ENCODE measurements at places on chromosomes 6 and 20.

DNA sequence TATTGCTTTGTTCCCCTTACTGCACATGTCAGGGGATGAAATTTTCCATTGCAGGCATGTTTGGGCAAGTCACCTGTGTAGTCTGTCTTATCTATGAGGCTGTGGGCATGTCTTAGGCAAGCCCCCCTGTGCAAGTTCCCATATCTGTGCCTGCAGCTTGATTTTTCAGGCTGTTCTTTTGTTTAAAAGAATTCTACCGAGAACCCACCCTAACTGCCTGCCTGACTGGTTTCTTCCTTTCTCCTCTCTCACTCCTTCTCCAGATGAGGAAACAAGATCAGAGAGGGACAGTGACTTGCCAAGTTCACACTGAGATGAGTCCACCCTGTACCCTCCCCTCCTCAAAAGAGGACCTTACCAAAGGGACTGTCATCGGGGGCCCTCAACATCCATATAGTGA is 11.0 kb downstream of the TREML2 start:
- no peak for DNase-seq

DNA sequence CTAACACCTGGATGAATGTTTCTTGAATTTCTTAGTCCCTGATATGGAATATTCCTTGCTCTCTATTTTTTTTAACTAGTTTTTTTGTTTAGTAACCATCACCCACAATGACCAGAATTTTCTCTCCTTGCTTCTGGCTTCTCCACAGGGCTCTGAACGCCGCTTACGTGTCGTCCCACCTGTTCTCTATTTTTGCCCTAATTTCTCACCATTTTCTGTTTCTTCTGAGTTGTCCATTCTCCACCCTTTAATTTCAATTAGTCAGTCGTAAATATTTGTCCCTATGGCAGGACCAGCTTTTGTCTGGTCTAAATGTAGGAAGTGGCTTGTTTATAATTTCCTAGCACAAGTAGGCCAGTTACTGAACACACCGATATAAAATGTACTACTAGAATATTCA is 52.3 kb downstream of the PLCB4 start:
- no peak for DNase-seq

DNA sequence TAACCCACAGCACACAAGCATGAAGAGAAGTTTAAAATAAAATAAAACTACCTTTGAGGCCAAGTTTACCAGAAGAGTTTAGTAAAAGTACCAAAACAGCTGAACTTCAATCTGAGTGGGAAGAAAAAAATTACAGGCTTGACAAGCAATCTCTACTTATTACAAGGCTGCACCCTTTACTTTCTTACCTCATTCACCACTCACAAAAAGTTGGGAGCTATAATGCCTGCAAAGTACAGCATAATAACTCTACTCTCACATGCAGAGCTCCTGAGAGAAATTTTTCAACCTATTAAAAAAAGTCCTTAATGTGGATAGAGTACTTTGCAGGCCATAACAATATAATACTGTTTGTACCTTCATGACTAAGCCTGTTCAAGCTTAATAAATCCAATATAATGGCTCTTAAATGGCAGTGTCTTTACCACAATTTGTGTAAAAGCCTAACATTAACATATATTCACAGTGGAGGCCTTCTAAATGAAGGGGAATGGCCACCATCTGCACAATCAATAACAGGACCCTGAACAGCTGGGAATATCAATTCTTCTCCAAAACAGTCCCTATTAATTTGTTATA is 103.1 kb downstream of the DST start:
- DNase-seq: no peak

DNA sequence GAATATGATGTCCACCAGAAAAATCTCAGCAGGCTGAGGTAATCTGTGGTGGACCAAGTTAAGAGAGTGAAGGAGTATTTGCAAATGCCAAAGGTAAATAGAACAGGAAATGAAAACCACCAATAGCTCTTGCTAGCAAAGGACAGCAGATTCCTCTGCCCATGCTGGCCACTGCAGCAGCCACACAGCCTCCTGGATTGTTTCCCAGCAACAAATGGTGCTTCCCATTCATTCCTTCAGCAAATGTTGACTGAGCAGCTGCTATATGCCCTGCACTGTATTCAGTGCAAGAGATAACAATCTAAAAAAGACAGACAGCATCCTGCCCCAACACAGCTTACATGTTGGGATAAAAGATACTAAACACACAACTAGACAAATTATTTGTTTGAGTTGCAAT is 11.0 kb downstream of the ROS1 start:
- DNase-seq: peak; percentile 74

- DNase-seq: no peak
These were observed 82.6 kb downstream of the SLC22A3 start for GRCh38 chr6:160430751-160431150.

GRCh38 chr6:166655251-166655650 is 28.2 kb upstream of the RPS6KA2 start:
- no peak for DNase-seq

DNA sequence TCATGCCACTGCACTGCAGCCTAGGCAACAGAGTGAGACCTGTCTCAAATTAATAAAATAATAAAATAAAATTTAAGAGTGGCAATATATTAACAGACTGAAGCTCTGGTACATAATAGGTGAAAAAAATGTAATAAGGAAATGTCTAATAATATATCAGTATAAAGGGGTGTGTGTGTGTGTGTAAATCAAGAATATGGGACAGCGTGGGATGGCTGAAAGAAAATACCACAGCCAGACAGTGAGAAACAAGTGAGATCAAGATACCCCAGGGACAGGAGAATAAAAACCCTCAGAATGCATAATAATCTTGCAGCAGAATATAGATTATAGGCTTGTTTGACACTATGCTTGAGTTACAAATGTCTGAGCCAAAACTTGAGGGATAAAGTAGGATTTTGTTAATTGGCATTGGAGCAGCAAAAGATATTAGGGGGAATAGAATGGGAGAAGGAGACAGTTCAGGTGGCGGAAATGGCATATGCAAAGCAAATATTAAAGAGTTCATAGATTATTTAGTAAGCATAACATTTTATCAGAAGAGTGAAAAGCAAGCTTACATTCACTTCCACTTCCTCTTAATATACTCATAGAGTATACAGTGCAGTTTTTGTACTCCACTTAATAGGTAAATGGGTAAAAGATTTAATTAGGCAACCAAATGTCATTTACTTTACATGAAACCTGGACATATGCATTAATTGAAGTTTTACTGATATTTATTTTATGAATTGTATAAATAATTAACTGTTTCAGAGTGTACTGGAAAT is 398.5 kb upstream of the GJE1 start:
- DNase-seq: no peak

Measured in astrocyte of the spinal cord (primary cell).